ENCODE measurements at places on chromosomes 3 and 15. TPM values are rescaled to one million over a fixed set of nuclear protein-coding genes. Genes with fewer than 3 reads are reported as not detected.

The DAZL gene
- total RNA-seq: not detected

The SAXO2 gene
- total RNA-seq: 2.3 TPM

The ATP2B2 gene
- 0.15 TPM for total RNA-seq

The ZNF445 gene
- 8.9 TPM for total RNA-seq

The COPS2 gene
- 75.5 TPM for total RNA-seq

The OR5K2 gene
- not detected for total RNA-seq

The ZNF774 gene
- total RNA-seq: 2.6 TPM

The TRIM42 gene
- total RNA-seq: not detected

DNA sequence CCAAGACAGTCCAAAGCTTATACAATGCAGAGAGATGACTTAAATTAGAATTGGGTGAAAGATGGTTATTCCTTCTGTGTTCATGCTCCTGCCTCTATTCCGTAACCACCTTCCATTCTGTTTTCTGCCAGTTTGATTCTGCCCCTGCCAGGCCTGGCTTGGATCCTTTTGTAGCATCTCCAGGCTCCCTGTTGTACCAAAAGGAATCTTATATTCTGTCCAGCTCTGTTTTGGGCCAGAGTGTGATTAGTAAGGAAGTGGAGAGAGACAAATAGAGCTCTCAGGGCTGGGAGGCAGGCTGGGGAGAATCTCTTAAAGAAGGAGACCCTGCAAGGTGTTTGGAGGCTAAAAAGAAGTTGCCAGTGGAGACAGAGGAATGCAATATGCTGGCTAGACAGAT is 63.8 kb downstream of the KCNAB1 start:
- no peak for DNase-seq
- no peaks in the 10 kb centered on the region for H3K4me1 ChIP-seq
- no peaks in the 10 kb centered on the region for H3K27me3 ChIP-seq
- no peak overlapping the region for H3K27ac ChIP-seq
- no peaks in the 10 kb centered on the region for H3K36me3 ChIP-seq

DNA sequence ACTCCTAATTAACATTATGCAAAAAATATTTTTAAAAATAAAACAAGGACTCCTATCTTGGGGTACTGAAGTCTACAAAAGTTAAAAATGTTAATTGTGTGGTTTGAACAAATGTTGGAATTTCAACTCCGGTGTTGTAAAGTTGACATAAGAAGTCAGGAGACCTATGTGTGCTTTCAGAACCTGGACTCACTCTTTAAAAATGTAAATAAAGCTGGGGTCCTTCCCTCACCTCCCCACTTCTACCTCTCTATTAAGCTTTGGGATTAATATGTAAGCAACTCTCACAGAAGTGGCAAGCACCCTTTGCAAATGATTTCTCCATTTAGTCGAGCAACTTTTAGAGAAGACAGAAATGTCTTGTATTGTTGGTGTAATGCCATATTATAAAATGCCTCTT is 11.9 kb downstream of the MEIS2 start:
- H3K4me1 ChIP-seq: no peaks in the 10 kb centered on the region
- DNase-seq: no peak
- H3K27me3 ChIP-seq: no peaks in the 10 kb centered on the region
- H3K27ac ChIP-seq: no peak overlapping the region

- H3K27me3 ChIP-seq: no peaks in the 10 kb centered on the region
- DNase-seq: no peak
- no peaks in the 10 kb centered on the region for H3K4me1 ChIP-seq
- no peaks in the 10 kb centered on the region for H3K36me3 ChIP-seq
- no peak overlapping the region for H3K27ac ChIP-seq
Observed at GRCh38 chr15:44246521-44247268, 41.8 kb upstream of the GOLM2 start.

GRCh38 chr3:184300378-184300720 is 1.3 kb downstream of the PSMD2 start:
- no peak overlapping the region for H3K27ac ChIP-seq
- no peak for DNase-seq
- H3K4me1 ChIP-seq: peaks cover 8% of the 10 kb centered on the region
- no peaks in the 10 kb centered on the region for H3K27me3 ChIP-seq

DNA sequence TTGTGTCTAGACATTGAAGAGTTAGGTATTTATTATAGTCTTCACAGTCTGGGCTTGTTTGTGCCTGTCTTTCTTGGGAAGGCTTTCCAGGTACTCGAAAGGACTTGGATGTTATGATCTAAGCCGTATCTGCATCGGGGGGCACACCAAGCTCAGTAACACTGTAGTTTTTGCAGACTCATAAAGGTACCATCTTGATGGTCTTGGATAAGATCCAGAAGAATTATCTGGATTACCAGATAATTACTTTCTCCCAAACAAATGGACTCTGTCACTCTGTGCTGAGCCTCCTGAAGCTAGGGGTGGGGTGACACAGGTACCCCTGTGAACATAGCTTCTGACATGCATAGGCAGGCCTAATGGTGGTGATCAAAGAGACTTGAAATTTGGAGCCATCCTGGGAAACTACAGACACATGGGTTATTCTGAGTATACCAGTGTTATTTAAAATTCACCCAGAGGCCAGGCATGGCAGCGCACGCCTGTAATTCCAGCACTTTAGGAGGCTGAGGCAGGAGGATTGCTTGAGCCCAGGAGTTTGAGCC is 238.6 kb upstream of the TPM1 start:
- H3K27ac ChIP-seq: no peak overlapping the region
- no peaks in the 10 kb centered on the region for H3K36me3 ChIP-seq
- no peaks in the 10 kb centered on the region for H3K27me3 ChIP-seq

GRCh38 chr3:158217992-158218391 is 108.1 kb downstream of the RSRC1 start:
- H3K27ac ChIP-seq: no peak overlapping the region
- H3K27me3 ChIP-seq: no peaks in the 10 kb centered on the region
- no peaks in the 10 kb centered on the region for H3K4me1 ChIP-seq
- DNase-seq: no peak
- H3K36me3 ChIP-seq: no peaks in the 10 kb centered on the region
- no peak overlapping the region for H3K4me3 ChIP-seq

DNA sequence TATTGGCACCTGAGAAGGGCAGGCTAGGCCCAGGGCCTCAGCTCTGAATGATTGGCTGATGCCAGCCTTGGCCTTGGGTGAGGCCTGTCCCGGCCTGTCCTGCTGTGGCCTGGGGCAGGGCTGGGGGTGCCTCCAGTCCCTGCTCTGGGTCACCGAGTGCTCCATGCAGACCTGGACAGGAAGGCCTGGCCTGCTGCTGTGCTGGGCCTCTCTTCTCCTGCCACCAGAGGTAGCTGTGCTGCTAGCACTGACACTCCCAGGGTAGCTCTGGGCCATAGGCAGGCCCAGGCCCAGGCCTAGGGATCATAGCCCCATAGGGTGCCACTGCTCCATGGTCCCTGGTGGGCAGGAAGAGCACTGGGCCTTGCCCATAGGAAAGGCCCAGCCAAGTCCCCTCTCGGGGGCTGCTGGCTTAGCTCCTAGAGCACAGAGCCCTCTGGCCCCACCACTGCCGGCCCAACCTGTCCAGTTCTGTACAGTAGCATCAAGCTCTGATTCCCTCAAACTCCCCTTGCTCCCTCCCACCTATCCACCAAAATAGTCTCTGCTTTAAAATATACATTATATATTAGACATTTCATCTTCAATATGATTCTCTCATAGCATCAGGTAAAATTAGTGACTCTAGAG is 18.2 kb downstream of the ABTB1 start:
- no peak overlapping the region for H3K4me3 ChIP-seq
- H3K4me1 ChIP-seq: no peaks in the 10 kb centered on the region
- peak overlapping the region; percentile 16 for H3K27ac ChIP-seq
- DNase-seq: no peak
- H3K27me3 ChIP-seq: no peaks in the 10 kb centered on the region
- H3K36me3 ChIP-seq: no peaks in the 10 kb centered on the region

- no peak overlapping the region for H3K4me3 ChIP-seq
- no peak for DNase-seq
- no peaks in the 10 kb centered on the region for H3K36me3 ChIP-seq
- no peaks in the 10 kb centered on the region for H3K27me3 ChIP-seq
- no peaks in the 10 kb centered on the region for H3K4me1 ChIP-seq
Observed at GRCh38 chr3:132756108-132756650, 34.0 kb upstream of the NPHP3 start.

DNA sequence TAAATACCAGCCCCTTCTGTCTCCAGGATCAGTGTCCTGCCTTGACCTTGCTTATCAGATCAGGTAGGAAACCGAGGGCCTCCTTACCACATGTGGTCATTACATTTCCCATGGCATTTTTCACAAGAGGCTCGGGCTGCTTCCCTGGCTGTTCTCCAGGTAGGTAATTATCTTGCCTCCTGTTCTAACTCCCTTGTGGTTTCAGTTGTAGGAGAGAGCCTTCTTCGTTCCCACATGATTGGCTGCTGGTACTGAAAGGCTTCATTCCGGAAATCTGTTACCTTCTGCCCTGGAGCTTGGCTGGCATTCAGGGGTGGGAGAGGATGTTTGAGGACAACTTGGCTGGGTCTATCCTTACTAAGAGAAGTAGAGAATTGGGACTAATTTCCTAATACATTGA is 46.8 kb upstream of the RORA start:
- H3K4me3 ChIP-seq: no peak overlapping the region
- DNase-seq: peak; percentile 58
- H3K36me3 ChIP-seq: no peaks in the 10 kb centered on the region
- H3K27me3 ChIP-seq: no peaks in the 10 kb centered on the region
- no peak overlapping the region for H3K27ac ChIP-seq

GRCh38 chr3:186321746-186322145 is 40.3 kb downstream of the DGKG start:
- H3K36me3 ChIP-seq: no peaks in the 10 kb centered on the region
- no peaks in the 10 kb centered on the region for H3K27me3 ChIP-seq
- DNase-seq: no peak
- no peaks in the 10 kb centered on the region for H3K4me1 ChIP-seq

DNA sequence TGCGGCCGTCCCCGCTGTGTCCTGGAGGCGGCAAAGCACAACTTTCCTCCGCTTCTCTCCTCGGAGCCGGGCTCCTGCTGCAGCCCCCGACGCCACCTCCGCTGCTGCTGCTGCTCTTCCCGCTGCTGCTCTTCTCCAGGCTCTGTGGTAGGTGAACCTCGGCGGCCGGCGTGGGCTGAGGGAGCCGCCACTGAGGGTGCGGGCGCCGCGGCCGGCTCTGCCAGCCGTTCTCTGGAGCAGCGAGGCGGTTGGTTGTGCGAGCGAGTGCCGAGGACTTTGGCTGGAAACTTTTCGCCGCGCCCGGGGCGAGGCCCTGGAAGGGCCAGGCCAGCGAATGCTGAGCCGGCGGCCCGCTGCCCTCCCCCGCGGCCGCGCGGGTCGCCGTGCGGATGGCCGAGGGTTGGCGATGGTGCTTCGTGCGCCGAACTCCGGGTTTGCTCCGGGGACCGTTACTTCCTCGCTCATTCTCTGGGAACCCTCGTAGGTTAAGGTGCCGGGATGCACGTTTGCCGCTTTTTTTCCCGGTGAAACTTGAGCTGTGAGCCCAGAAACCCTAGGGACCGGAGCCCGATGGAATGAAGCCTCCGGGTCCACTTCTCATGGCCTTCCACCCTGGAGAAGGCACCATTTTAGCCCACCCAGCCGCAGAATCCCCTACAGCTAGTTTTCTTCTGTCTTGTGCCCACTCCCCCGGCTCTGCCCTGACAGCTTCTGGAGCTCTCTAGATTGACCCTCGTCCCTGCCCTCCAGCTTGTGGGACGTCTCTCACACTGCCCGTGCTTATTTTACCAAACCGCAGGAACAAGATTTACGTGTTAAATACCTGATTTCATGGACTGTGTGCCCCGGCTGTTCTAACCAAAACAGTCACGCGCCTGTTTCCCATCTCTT is 660 bp downstream of the NECTIN3 start:
- no peaks in the 10 kb centered on the region for H3K36me3 ChIP-seq
- peaks cover 3% of the 10 kb centered on the region for H3K4me1 ChIP-seq
- H3K27me3 ChIP-seq: peaks cover 4% of the 10 kb centered on the region
- H3K27ac ChIP-seq: peak overlapping the region; percentile 92
- DNase-seq: no peak

DNA sequence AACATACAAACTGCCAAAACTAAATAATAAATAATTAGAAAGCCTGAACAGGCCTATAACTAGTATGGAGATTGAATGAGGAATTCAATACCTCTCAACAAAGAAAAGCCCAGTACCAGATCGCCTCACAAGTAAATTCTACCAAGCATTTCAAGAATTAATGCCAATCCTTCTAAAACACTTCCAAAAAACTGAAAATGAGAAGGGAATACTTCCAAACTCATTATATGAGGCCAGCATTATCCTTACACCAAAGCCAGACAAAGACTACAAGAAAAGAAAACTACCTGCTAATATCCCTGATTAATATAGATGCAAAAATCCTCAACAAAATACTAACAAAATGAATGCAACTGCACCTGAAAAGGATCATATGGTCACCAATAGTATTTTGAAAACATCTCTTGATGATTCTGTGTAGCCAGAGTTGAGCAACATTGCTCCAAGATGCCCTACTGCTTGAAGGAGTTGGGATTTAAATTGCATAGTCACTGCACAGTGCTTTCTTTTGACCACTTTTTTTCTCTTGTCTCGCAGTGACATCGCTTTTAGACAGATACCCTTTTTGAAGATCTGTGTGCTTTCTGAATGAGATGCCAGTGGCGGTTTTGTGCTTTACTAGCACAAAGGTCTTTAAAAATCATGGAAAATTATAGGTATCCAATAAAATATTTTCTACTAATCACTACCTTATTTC is 487.2 kb upstream of the RASGRP1 start:
- H3K4me3 ChIP-seq: no peak overlapping the region
- H3K4me1 ChIP-seq: no peaks in the 10 kb centered on the region
- H3K27ac ChIP-seq: no peak overlapping the region
- no peaks in the 10 kb centered on the region for H3K36me3 ChIP-seq
- no peaks in the 10 kb centered on the region for H3K27me3 ChIP-seq

- H3K4me1 ChIP-seq: no peaks in the 10 kb centered on the region
- no peak overlapping the region for H3K4me3 ChIP-seq
- H3K27ac ChIP-seq: no peak overlapping the region
- H3K27me3 ChIP-seq: no peaks in the 10 kb centered on the region
- no peak for DNase-seq
- H3K36me3 ChIP-seq: no peaks in the 10 kb centered on the region
Observed at GRCh38 chr3:40608091-40608490, 83.3 kb downstream of the ZNF621 start.

GRCh38 chr3:183306798-183307671 is 54.0 kb downstream of the B3GNT5 start:
- no peak overlapping the region for H3K27ac ChIP-seq
- H3K36me3 ChIP-seq: no peaks in the 10 kb centered on the region
- no peaks in the 10 kb centered on the region for H3K4me1 ChIP-seq
- no peaks in the 10 kb centered on the region for H3K27me3 ChIP-seq
- peak; percentile 88 for DNase-seq
- H3K4me3 ChIP-seq: no peak overlapping the region

- no peaks in the 10 kb centered on the region for H3K4me1 ChIP-seq
- H3K27ac ChIP-seq: no peak overlapping the region
- H3K27me3 ChIP-seq: no peaks in the 10 kb centered on the region
- no peak for DNase-seq
- H3K36me3 ChIP-seq: no peaks in the 10 kb centered on the region
- no peak overlapping the region for H3K4me3 ChIP-seq
Observed at GRCh38 chr3:188082450-188082849, 71.5 kb upstream of the LPP start.

DNA sequence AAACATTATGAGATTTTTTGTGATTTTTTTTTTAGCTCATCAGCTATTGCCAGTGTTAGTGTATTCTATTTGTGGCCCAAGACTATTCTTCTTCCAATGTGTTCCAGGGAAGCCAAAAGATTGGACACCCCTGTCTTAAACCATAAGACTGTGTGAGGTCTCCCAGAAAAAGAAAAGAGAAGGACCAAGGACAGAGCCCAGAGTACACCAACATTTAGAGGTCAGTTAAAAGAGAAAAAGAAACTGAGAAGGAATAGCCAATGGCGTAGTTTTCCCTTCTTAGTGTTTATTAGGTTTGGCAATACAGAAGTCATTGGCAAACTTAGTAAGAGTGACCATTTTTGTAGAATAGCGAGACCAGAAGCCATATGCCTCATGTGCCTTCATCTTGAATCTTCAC is 36.1 kb upstream of the SLC25A36 start:
- H3K27ac ChIP-seq: no peak overlapping the region
- no peaks in the 10 kb centered on the region for H3K4me1 ChIP-seq
- DNase-seq: no peak
- no peaks in the 10 kb centered on the region for H3K36me3 ChIP-seq
